ENCODE measurements at places on chromosomes 7 and 10.

- DNase-seq: peak; percentile 95
These were observed 84.9 kb upstream of the ADRB1 start for GRCh38 chr10:113958631-113959382.

- no peak for DNase-seq
These were observed 28.1 kb downstream of the DNMBP start for GRCh38 chr10:99981581-99982199.

DNA sequence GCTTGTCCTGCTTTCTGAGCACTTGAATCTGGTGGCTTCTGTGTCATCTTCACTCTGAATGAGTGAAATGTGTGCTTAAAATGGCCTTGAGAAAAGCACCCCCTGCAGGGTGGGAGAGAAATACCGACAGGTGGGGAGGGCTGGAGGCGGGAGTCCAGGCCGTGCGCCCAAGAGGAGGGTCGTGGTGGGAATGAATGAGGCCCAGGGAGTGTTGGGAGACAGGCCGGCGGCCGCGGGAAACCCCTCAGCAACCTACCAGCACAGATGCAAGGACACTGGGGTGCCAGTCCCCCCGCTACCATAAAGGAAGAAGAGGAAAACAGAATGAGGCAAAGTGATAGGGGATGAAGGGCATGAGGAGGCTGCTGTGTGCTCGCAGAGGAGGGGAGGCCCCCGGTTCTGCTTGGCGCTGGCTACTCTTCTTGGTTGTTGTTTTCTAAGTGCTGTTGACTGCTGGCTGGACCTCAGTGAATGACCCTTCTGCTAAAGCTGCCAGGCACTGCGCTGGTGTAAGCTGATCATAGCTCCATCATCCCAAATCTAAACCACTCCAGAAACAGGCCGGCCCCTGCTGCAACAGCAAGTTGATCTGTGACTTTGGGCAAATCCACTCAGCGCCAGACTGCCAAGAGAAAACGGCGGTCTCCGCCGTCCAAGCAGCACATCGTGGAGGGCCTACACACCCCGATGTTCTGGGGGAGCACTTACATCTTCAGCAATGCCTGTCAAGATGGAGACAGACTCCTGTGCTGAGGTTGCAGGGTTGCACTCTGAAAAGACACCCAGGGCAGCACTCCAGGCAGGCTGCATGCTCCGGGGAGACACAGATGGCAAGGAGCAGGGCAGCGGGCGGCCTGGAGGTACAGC, 378.5 kb downstream of the DNAJB6 start:
- DNase-seq: no peak

DNA sequence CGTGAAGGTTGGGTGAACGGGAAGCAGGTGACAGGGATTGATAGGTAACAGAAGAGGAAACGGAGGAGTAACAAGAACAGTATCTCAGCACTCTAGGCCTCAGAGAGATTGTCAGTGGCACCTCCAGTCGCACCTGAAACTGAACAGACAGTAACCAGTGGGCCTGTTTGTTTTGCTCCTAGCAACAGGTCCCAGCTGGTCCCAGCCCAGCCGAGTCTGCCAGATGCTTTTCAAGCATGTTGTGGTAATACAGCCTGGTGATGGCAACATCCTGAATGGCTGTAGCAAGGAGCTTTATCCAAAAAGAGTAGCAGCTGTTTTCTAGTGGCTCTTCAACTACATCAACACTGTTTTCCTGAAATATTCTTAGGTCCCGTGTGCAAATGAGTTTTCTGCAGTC, 4.7 kb downstream of the CACNB2 start:
- peak; percentile 60 for DNase-seq

GRCh38 chr7:132150711-132151110, 425.6 kb downstream of the PLXNA4 start:
- DNase-seq: no peak

DNA sequence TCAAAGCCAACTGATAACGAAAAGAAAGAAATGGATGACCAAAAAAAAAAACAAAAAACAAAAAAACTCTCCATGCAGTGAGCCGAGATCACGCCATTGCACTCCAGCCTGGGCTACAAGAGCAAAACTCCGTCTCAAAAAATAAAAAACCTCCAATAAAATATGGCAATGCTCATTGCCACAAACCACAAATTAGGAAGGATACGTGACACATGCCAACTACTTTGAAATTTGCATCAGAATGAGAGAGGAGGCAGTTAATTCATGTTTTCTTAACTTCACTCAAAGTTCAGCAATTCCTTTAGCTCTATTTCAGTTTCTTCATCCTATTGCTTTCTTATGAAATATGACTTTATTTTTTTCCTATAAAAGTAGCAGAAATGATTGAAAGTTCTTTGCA, 398.1 kb upstream of the C7orf33 start:
- DNase-seq: no peak

- no peak for DNase-seq
These were observed 275.4 kb upstream of the PFKP start for GRCh38 chr10:2791774-2792443.

DNA sequence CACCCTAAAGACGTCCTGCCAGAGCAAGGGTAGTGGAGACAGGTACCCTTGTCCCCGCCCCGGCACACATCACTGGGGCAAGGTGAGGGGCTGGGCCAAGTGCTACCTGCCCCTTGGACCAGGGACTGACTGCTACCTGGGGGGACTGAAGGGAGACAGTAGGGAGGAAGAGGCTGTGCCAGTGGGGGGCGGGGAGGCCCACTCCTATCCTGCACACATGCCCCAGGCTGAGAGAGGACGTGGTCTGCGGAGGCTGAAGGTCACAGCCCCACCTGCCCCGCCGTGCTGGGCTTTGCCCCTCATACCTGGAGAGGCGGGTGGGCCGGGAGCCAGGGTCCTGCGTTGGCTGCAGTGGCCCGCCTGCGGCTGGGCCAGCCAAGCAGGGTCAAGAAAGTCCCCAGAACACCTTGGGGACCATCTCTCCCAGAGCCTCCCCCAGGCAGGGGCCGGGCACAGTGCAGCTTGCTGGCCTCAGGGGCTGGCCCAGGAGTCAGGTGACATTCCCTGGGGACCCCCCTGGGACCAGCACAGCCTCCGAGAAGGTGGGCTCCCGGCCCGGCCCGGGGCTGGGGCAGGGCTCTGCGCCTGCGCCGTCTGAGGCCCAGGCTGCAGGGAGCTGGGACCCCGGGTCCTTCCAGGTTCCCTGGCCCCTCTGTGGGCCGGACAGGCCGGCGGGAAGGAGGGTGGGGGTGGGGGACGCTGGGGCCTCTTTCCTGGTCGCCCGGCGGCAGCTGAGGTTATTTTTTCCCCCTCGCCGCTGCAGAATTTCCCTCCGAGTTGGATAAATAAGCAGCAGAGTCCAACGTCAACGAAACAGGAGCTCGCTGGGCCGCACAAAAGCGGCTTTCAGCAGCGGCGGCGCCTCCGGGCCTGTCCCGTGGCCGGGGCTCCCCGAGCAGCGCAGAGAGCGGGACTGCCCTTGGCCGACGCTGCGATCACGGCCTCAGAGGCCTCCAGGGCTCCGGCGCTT, 9.8 kb upstream of the FZD9 start:
- DNase-seq: peak; percentile 41

- DNase-seq: no peak
These were observed 29.1 kb downstream of the CPED1 start for GRCh38 chr7:121017586-121017985.

- DNase-seq: no peak
These were observed 718.9 kb downstream of the CCSER2 start for GRCh38 chr10:85047170-85047834.

DNA sequence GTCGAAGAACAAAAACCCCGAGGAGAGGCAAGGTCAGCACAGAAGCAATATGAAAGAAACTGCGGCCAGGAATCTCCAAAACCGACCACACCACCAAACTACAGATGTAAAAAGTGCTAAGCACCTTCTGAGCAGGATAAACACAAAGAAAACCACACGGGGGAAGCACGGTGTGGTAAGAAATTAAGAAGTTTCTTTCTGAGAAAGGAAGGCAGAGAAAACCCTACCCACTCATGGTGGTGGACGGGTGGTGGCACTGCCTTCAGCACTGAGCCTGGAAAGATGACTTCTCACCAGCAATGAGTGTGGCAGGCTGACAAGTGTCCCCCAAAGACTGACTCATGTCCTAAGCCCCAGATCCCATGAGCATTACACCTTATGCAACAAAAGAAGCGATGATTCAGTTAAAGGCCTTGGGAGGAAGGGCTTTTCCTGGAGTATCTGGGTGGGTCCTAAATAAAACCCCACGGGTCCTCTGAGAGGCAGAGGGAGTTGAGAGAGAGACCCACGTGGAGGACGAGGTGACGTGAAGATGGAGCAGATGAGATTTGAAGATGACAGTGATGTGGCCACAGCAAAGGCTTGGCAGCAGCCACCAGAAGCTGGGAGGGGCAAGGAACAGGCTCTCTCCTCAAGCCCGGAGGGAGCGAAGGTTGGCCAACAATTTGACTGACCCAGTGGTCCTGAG, 124.9 kb downstream of the DLG5 start:
- DNase-seq: no peak

GRCh38 chr7:8291397-8292141, 29.6 kb upstream of the ICA1 start:
- no peak for DNase-seq

DNA sequence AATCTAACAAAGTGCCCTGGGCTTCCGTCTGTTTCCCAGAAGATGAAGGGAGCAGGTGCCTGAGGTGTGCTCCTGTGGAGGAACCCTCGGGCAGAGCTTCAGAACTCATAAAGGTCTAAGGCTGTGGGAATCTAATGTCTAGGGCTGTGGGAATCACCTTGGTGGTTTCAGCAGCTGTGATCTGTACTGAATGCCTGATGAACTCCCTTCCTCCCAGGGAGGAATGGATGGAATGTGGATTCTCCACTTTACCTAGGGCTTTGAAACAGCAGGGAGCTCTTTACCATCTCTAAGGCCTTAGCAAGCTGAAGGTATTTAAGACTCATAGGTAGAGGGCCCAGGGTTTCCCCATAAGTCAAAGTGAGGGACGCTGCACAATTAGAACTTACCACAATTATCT, 36.0 kb upstream of the SEMA3E start:
- peak; percentile 7 for DNase-seq

- peak; percentile 74 for DNase-seq
These were observed 21.6 kb downstream of the RBM28 start for GRCh38 chr7:128322040-128322643.

DNA sequence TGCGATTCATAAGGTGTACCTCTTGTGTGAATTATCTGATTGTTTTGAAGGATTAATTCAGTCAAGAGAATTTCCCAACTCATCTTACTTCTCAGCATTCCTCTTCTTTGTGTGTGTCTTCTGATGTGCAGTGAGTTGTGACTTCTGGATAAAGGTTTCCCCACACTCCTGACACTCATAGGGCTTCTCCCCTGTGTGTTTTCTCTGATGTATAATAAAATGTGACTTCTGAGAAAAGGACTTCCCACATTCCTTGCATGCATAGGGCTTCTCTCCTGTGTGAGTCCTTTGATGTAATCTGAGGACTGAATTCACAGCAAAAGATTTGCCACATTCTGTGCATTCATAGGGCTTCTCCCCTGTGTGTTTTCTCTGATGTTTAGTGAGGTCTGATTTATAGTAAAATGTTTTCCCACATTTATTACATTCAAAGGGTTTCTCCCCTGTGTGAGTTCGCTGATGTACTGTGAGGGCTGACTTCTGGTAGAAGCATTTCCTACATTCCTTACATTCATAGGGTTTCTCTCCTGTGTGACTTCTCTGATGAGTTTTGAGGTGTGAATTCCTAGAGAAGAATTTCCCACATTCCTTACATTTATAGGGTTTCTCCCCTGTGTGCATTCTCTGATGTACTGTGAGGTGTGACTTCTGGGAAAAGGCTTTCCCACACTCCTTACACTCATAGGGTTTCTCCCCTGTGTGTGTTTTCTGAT, 24.2 kb downstream of the ZNF25 start:
- DNase-seq: no peak

DNA sequence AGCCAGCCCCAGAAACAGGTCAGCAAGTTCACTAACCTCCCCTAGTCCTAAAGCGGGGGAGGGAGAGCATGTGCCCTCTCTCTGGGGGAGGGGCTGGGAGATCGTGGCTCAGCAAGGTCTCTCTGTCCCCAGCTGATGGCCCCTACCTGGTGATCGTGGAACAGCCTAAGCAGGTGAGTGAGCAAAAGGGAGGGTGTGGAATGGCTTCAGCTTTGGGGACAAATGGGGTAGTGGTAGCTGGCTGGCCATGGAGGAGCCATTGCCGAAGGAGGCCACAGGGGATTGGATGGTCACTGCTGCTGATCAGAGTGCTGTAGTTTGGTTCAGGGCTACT, 779 bp downstream of the NFKB2 start:
- no peak for DNase-seq

DNA sequence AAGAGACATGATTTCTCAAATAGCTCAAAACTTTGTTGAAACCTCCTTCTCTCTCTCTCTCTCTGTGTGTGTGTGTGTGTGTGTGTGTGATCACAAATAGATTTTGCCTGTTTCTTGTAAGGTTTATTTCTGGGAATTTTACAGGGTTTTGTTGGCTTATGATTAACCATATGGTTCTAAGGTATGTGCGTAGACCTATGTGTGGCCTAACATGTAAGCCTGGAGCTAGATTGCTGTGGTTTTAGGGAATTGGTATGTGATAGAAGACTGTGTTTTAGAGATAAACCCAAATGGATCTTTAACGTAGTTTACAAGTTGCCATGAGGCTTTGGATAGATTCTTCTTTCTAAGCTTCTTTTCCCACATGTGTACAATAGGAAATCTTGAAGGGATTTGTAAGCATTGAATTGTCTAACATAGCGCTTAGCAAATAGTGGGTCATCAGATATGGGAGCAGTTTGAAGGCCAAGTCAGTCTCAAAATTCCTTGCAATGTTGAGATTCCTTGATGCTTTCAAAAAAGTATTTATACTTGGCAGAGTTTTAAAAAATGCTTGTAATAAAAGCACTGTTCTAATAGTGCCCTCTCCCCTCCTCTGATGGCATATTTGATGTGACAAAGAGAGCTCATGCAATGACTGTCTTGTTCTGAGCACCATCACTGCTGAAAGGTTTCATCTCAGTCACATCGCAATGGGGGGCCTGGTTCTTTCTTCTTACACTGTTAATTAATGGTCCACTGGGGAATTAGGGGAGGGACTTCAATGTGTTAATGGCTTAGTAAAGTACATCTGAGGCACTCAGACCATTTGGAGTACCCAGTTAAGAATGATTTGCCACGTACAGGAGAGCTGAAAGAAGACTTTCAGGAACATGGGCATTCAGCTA, 118.2 kb downstream of the SNX10 start:
- DNase-seq: no peak

DNA sequence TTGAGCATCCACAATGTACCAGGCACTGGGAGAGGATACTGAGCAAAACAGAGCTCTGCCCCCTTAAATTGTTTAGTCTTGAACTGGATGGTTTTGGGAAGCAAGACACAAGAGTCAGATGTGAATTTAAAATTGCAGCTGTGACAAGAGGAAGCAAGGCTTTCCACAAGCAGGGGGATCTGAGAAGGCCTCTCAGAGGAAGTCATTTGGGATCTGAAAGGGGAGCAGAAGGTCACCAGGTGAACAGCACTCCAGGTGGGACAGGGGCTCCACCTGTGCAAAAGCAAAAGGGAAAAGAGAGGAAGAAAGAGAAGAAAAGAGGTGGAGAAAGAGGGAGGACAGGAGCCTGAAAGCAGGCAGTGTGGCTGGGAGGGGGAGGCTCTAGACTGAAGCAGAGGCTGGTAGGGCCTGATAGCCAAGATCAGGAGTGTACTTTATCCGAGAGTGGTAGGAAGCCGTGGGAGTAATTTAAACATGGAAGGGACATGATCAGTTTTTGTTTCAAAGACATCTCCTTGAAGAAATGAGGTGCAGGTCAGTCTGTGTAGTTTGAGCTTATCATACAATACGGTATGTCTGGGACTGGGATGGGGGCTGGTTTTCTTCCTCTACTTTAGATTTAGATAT, 76.1 kb upstream of the DUSP5 start:
- no peak for DNase-seq

GRCh38 chr7:69564454-69565417, 33.5 kb upstream of the AUTS2 start:
- peak; percentile 76 for DNase-seq

- no peak for DNase-seq
These were observed 4.8 kb downstream of the EGR2 start for GRCh38 chr10:62811159-62811875.

Measured in choroid plexus epithelial cell (primary cell).